ENCODE measurements at places on chromosomes 11 and 22.
A peak's percentile ranks its signal among the peaks of the same experiment; 100 is the strongest.

DNA sequence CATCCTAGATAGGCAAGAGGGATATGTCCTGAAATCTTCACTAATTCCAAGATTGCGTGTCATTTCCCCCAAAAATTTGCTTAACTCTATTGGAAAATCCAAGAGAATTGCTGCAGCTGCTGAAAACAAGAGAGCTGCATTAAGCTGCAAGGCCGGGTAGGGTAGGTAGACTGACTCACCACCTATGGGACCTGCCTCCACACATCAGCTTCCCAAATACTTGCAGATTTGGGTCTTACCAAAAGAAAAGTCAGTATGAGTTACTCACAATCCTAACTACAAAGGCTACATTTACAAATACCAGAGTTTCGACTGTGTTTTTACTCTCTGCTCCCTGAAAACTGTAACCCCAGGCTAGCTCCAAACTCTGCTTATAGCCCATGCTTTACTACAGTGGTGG, 142.5 kb upstream of the TEAD1 start:
- no peak for DNase-seq
- no peaks in the 10 kb centered on the region for H3K27me3 ChIP-seq
- no peaks in the 10 kb centered on the region for H3K36me3 ChIP-seq
- H3K4me3 ChIP-seq, result no peak overlapping the region

DNA sequence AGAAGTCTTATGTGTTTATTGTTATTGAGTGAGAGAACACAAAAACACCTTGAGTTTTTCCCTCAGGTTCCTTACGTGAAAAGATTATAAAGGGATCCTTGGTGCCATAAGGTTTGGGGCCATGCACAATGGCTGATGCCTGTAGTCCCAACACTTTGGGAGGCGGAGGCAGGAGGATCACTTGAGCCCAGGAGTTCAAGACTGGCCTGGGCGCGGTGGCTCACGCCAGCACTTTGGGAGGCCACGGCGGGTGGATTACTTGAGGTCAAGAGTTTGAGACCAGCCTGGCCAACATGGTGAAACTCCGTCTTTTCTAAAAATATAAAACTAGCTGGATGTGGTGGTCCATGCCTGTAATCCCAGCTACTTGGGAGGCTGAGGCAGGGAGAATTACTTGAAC, 5.4 kb downstream of the SMDT1 start:
- no peaks in the 10 kb centered on the region for H3K4me1 ChIP-seq
- H3K4me3 ChIP-seq, result no peak overlapping the region
- no peak for DNase-seq
- H3K36me3 ChIP-seq, result peaks cover 28% of the 10 kb centered on the region

DNA sequence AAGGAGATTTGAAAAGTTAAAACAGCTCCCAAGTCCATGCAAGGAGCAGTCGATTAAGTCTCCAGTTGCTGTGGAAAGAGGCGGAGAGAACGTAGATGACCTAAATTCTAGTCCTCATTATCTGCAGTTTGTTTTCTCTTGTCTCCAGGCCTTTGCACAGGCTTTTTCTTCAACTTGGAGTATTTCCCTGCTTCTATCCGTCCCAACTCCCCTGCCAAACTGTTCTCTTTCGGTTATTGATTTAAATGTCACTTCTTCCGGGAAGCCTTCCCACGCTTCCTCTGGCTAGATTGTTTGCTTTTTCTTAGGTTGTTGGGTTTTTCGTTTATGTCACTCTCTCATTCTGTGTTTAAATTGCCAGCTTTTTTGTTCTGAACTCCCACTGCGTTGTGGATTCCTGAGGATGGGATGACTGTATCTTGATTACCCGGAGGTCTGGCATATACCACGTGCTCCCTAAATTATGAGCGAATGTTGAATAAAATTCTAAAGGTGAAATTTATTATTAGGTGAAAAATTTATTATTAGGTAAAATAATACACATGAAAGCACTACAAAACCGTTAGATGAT, 463 bp downstream of the TMEM126B start:
- peak overlapping the region; percentile 95 for H3K4me3 ChIP-seq
- DNase-seq, result no peak
- peak overlapping the region; percentile 68 for H3K27ac ChIP-seq
- no peaks in the 10 kb centered on the region for H3K36me3 ChIP-seq
- peaks cover 9% of the 10 kb centered on the region for H3K4me1 ChIP-seq

- H3K27ac ChIP-seq, result no peak overlapping the region
- H3K4me1 ChIP-seq, result peaks cover 9% of the 10 kb centered on the region
- peaks cover 5% of the 10 kb centered on the region for H3K36me3 ChIP-seq
- DNase-seq, result no peak
- H3K27me3 ChIP-seq, result no peaks in the 10 kb centered on the region
These were observed 84.2 kb upstream of the SLC25A18 start for GRCh38 chr22:17479135-17479534.

- no peak overlapping the region for H3K27ac ChIP-seq
- H3K4me3 ChIP-seq, result no peak overlapping the region
- H3K4me1 ChIP-seq, result no peaks in the 10 kb centered on the region
- peak; percentile 36 for DNase-seq
- H3K27me3 ChIP-seq, result no peaks in the 10 kb centered on the region
These were observed 24.1 kb upstream of the TUB start for GRCh38 chr11:8056810-8057463.

GRCh38 chr11:2769409-2770095, 69.8 kb upstream of the KCNQ1OT1 start:
- H3K4me1 ChIP-seq, result no peaks in the 10 kb centered on the region
- peaks cover 53% of the 10 kb centered on the region for H3K27me3 ChIP-seq

- H3K27me3 ChIP-seq, result no peaks in the 10 kb centered on the region
- H3K36me3 ChIP-seq, result no peaks in the 10 kb centered on the region
- H3K4me3 ChIP-seq, result peak overlapping the region; percentile 93
These were observed 624 bp downstream of the CBL start for GRCh38 chr11:119206511-119207414.
